ENCODE measurements at places on chromosomes 13 and 19.

- no peak for DNase-seq
These were observed 224.2 kb downstream of the GPC6 start for GRCh38 chr13:93450761-93451160.

GRCh38 chr13:48993150-48993549 lies 17.4 kb downstream of the FNDC3A start:
- no peak for DNase-seq

GRCh38 chr13:89695343-89696257 lies 1651.9 kb upstream of the MIR17HG start:
- peak; percentile 45 for DNase-seq

- DNase-seq, result no peak
These were observed 749 bp upstream of the PAN3 start for GRCh38 chr13:28137596-28137995.

GRCh38 chr13:113394339-113394640 lies 30.4 kb upstream of the GRTP1 start:
- no peak for DNase-seq

- no peak for DNase-seq
These were observed at the start of gene ZSCAN1 for GRCh38 chr19:58033741-58034476. ZSCAN1 (plus strand) TSS chr19:58034025; CDS start chr19:58037837, 3,812 bp downstream.

DNA sequence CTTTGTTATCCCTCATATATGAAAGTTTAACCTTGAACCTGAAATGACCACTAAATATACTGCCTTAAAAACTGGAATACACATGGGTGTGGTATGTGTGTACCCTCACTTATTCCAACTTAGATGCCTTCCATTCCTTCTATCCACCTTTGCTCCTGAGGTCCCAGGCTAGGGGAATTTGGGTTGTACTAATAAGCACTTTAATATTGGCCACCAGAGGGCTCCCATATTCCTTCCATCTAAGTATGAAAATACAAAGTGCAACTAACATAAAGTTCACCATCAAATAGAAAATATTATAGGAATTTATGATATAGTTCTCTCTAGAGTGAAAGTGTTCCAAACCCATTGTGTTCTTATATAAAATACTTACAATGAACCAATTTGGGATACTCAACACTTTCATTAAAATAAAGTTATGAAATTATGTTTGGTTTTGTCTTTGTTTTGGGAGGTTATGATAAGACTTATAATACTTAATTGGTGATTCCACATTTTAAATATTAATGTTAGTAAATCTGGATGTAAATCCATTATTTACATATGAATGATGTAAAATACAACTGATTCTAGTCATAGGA lies 62.3 kb downstream of the ITGBL1 start:
- DNase-seq, result no peak

DNA sequence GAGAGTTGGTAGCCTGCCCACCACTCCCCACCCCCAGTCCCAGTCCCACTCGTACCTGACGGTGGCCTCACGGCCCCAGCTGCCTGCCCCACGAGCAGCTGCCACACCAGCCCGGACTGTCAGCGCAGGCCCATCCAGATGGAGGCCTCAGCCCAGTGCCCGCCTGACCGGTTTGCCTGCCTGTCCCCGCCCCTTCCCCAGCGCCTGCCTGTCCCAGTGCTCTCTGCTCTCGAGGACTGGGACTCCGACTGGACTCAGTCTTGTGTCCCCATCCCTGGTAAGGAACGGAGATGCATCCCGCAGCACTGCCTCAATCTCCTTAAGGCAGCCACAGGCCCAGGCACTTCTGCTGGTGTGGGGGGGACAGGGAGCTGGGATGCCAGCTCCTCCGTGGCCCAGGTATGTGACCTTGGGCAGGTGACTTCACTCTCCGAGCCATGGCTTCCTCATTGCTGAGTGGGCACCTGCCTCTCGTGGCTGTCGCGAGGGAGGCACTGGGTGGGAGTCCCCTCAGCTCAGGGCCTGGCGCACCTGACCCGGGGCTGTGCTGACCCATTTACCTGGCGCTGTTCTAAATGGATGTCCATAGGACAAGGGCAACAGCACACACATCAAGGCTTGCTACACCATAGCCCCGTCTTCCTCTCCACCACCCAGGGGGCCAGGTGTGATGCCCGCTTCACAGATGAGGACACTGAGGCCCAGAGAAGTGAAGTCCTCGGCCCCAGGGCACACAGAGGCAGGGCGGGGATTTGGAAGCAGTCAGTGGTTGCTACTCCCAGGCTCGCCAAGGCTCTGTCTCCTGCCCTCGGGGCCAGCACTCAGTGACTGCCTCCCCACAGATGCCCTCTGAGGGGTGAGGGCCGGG lies at the start of gene NKPD1:
TSS of gene NKPD1 (minus strand) at position 113 of the 868 bp plus-strand sequence. CDS start 832 bp downstream, outside the sequence.
- DNase-seq, result peak; percentile 91

DNA sequence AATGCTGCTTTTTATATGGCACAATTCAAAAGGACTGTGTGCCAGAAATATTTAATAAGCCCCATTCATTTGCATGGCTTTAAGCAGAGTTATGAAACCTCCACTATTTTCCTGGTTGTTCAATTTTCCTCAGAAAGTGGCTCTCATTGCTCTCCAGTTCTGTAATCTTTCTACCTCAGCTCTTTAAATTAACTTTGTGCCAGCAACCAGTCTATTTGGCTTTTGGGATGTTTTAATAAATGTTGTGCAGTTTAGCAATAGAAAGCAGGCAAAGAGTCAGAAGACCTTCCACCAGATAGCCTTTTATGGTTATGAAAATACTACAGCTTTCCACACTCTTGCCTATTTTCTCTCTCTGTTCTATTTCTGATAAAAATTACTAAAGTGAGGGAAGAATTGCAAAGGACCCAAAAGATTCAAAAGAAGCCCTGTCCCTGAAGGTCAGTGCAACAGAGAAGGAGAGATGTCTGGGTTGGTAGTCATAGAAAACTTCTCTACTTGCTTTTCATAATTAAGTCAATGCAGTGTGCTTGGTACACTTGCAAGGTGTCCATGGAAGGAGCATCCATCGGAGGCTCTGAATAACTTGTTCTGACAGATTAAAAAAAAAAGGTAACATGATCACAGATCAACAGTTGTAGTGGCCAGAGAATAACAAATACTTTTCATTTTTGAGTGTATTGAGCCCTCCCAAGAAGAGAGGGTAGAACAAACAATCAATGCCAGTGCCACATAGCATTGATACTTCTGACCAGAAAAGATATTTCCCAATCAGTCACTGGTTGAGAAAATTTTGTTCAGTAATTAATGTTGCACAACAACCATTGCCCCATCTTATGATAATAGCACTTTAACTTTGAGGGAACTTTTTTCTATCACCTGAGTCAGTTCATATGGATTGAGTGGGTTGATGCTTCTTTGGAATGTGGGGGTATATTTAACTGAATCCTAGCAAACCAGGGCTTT lies 48.4 kb upstream of the SPRY2 start:
- DNase-seq, result no peak

- no peak for DNase-seq
These were observed 4.7 kb downstream of the EEF2 start for GRCh38 chr19:3980353-3981251.

DNA sequence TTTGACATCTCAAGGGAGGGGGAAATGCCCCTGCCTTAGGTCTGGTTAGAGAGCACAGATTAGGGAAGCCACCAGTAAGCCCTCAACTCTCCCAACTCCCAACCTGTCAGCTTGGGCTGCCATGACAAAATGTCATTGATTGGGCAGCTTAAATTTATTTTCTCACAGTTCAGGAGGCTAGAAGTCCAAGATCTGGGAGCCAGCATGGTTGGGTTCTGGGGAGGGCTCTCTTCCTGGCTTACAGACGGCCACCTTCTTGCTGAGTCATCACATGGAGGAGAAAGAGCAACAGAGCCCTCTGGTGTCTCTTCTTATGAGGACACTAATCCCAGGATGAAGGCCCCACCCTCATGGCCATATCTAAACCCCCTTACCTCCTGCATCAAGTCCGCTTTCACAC lies 24.2 kb downstream of the C19orf12 start:
- no peak for DNase-seq

DNA sequence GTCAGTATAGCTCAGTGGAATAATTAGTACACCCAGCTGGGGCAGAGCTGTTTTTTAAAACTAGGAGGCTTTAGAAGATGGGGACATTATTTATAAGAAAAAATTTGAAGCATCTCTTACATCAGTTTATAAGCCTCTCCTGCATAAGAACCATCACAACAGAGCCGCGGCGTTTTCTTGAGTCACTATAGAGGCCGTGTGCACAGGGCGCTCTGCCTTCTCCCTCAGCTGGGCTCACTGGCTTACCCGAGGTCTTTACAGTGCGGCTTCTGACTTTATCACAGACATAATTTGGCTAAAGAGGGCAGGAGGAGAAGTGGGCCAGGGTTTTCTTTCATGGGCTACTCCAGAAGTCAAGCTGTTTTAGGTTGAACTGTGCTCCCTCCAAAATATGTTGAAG lies 135.5 kb upstream of the RNF113B start:
- no peak for DNase-seq

DNA sequence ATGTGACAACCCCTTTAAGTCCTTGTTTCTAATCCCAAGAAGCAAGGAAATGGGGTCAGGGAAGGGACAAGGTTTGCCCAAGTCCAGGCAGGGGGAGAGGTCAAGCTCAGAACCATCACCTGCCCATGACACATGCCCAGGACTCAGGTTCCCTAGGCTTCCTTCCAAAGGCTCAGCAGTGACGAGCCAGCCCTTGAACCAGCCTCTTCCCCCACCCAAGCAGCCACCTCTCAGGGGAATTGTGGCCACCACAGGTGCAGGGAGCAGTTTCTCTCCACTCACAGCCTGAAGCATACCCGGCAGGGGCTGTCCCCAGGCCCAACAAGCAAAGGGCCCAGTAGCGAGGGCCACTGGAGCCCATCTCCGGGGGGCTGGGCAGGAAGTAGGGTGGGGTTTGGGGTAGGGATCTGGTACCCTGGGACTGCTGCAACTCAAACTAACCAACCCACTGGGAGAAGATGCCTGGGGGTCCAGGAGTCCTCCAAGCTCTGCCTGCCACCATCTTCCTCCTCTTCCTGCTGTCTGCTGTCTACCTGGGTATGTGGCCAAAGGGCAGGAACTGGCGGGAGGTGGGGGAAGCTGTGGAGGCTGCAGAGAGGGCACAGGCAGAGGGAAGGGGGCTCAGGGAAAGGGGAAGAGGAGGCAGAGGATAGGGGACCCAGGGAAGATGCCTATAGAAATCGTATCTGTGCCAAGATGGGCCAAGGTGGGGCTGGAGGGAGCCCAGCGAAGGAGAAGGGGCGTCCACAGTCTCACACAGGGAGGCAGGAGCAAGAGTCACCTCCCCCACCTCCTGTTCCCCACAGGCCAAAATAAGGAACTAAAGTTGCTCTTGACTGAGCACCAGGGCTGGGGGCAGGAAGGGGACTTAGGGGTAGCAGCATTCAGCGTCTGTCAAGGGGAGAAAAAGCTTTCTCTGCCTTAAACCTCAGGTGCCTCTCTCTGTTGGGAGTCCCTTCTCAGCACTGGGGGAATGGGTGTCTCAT lies at the start of gene CD79A:
TSS of gene CD79A (plus strand) at position 433 of the 986 bp plus-strand sequence. CDS start at position 459, 26 bp downstream.
- no peak for DNase-seq

- no peak for DNase-seq
These were observed 91.8 kb upstream of the TSC22D1 start for GRCh38 chr13:44667943-44668342.

Measured in Caco-2 (cell line).